ENCODE measurements at places on chromosomes 1 and 21.
A peak's percentile ranks its signal among the peaks of the same experiment; 100 is the strongest.

DNA sequence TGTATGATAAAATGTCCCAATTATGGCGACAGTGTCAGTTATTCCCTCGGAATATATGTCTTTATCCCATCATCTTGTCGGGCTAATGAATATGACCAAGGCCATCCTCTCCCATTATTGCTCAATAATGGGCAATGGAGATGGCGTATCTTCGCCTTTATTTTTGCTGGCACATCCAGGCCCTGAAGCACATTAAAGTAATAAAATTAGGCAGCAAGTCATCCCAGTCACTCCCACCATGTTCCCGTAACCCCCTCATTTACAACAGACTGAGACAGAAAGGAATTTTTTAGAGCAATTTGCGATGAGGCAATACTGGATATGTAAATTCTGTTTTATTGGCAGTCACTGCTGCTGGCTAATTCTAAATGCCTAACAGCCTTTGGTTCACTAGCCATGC, 35.3 kb downstream of the CLIC6 start:
- peak; percentile 38 for DNase-seq
- no peak overlapping the region for H3K4me3 ChIP-seq
- H3K27me3 ChIP-seq, result no peaks in the 10 kb centered on the region

DNA sequence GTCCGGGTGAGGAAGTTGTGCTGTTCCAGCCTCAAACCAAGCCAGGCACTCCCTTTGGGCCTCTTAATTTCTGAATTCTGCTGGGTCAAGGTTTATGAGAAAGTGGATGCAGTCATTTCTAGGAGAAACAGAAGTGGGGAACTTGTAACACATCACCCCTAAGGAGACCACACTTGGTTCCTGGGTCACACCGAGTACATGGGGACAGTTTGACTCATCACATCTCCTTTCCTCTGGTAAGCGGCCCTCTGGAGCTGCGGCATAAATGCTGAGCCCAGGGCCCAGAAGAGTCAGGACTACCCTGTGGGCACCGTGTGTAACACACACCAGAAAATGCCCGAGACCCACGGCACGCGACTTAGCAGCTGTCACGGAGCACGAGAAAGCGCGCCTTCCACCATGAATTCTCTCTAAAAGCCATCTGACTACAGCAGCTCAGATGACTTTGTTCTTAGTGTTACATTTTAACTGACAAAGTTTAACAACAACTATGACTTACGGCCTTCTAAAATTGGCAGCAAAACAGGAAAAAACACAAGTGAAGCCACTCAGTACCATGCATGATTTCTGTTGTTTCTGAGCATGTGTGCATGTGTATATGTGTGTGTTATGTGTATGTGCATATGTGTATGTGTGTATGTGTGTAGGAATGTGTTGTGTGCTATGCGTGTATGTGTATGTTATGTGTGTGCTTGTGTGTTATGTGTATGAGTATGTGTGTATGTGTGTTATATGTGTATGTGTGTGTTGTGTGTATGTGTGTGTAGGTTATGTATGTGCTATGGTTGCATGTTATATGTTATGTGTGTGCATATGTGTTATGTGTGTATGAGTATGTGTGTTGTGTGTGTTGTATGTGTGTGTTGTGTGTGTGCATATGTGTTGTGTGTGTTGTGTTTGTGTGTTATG, 50.8 kb downstream of the TOMM20 start:
- H3K4me3 ChIP-seq, result no peak overlapping the region
- H3K27ac ChIP-seq, result peak overlapping the region; percentile 86
- DNase-seq, result no peak
- no peaks in the 10 kb centered on the region for H3K36me3 ChIP-seq
- H3K27me3 ChIP-seq, result no peaks in the 10 kb centered on the region

DNA sequence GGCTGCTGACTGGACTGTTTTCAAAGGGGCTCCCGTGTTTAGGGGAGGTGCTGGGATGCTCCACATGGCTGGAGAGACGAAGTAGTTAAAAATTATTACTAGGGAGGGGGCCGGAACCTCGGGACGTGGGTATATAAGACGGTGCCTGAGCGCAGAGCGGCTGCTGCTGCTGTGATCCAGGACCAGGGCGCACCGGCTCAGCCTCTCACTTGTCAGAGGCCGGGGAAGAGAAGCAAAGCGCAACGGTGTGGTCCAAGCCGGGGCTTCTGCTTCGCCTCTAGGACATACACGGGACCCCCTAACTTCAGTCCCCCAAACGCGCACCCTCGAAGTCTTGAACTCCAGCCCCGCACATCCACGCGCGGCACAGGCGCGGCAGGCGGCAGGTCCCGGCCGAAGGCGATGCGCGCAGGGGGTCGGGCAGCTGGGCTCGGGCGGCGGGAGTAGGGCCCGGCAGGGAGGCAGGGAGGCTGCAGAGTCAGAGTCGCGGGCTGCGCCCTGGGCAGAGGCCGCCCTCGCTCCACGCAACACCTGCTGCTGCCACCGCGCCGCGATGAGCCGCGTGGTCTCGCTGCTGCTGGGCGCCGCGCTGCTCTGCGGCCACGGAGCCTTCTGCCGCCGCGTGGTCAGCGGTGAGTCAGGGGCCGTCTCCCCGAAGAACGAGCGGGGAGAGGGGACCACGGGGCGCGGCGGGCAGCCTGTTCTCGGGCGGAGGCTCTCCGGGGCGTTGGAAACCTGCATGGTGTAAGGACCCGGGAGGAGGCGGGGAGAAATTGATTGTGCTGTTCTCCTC, at the start of gene CHODL:
TSS of gene CHODL (plus strand) at position 163 of the 793 bp plus-strand sequence. CDS start at position 554, 391 bp downstream.
- peak within 1 kb of the TSS; percentile 11 for H3K4me3 ChIP-seq
- peaks cover 19% of the 10 kb centered on the region for H3K4me1 ChIP-seq
- no peak within 1 kb of the TSS for H3K27ac ChIP-seq
- H3K36me3 ChIP-seq, result no peaks in the 10 kb centered on the region
- DNase-seq, result no peak

DNA sequence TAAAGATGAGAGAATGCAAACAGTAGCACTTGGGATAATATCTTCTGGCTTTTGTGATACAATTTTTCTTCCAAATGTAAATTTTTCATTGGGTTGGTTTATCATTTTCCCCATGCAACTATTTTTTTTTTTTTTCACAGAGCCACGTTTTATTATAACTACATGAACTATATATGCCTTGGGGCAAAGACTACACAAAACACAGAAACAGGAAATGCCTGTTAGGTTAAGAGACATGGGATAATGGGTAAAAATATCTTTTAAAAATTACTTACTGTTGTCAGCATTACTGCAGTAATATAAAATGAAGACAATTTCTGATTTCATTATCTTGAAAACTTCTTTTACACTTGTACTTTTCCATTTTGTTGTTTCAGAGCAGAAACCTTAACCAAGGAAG, 74.6 kb downstream of the DISP1 start:
- no peak overlapping the region for H3K4me3 ChIP-seq
- DNase-seq, result no peak
- no peaks in the 10 kb centered on the region for H3K27me3 ChIP-seq
- H3K27ac ChIP-seq, result no peak overlapping the region
- peaks cover 16% of the 10 kb centered on the region for H3K36me3 ChIP-seq

DNA sequence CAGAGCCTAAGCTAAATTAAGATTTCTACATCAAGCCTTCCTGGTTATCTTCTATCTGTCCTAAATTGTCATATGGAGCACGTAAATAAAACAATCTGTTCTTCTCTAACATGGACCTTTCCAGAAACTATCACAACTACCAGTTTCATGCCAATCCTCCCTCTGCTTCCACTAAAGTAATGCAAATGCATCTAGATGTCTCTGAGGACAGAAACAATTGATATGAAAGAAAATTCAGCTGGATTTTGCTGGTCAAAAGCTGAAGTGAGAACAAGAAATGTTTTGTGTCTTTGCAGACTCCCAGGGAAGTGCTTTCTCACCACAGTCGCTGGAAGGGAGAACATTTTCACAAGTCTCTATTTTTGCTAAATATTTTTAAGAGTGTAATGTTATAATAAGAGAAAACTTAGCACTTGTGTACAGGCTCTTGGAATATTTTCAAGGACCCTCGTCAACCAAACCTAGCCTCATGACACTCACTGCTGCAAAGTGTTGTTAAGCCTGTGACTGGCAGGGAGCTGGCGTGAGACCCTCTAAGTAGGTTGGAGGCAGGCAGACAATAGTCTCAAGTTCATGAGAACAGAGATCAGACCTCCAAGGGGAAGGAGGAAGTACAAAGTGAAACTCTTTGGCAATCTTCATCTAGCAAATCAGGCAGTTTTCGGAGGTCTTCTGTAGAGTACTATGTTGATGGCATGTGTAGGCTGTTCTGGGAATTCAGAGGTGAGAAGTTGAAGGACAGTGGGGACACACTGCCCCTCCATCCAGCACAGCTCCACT, 38.8 kb downstream of the DNASE2B start:
- no peak overlapping the region for H3K4me3 ChIP-seq
- no peaks in the 10 kb centered on the region for H3K27me3 ChIP-seq
- peak overlapping the region; percentile 44 for H3K27ac ChIP-seq

DNA sequence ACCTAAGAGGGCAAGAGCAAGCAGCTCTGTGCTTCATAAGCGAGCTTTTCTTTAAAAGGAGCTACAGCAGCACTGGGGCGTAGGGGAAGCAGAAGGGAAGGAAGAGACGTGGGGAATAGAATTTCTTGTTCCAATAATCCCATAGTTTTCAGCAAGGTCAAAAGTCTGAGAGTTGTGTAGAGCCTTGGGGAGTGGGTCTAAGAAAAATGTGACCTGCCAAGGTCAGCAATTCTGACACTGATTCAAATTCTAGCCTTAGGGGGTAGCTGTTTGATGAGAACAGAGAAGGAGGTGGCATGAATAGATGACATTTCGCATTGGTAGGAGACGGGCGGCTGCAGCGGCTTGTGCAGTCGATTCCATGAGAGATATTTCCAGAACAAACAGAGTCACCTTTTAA, 22.4 kb downstream of the PRRX1 start:
- no peaks in the 10 kb centered on the region for H3K36me3 ChIP-seq
- H3K4me3 ChIP-seq, result no peak overlapping the region
- H3K27me3 ChIP-seq, result no peaks in the 10 kb centered on the region
- no peaks in the 10 kb centered on the region for H3K4me1 ChIP-seq
- no peak overlapping the region for H3K27ac ChIP-seq
- DNase-seq, result no peak

DNA sequence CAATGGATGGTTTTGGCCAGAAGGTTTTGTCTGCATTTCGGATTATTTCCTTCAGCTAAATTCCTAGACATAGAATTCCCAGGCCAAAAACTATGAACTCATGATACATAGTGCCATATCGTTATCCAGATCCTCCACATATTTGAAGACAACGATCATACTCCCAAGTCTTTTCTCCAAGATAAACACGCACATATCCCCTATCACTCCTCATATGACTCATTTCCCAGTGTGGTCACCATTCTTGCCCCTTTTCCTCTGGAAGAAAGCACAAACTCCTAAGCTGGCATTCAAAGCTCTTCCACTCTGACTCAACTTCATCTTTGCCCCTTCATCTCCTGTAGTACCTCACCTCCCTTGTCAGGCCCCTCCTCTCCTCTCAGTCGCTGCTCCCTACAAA, 277.6 kb downstream of the PLPP3 start:
- H3K36me3 ChIP-seq, result no peaks in the 10 kb centered on the region
- no peak for DNase-seq
- no peaks in the 10 kb centered on the region for H3K27me3 ChIP-seq
- no peak overlapping the region for H3K4me3 ChIP-seq

DNA sequence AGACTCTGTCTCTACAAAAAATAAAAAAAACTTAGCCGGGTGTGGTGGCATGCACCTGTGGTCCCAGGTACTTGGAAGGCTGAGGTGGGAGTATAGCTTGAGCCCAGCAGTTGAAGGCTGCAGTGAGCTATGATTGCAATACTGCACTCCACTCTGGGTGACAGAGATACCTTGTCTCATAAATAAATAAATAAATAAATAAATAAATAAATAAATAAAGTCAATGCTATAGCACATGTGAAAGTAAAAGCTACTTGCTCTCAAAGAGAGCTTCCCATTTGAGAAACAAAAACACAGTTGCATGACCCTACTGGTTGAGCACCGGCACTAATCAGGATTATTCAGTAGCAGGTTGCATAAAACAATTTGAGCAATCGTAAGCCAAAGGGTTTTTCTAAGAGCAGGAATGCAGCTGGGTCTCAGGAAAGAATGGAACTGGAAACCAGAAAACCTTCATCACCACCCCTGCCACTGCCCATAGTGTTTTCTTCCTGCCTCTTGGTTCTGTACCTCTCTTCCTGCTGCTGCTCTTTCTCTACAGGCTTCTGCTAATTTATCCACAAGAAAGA, 29.3 kb upstream of the DNAH14 start:
- DNase-seq, result no peak
- H3K4me1 ChIP-seq, result no peaks in the 10 kb centered on the region
- H3K27ac ChIP-seq, result no peak overlapping the region
- no peaks in the 10 kb centered on the region for H3K36me3 ChIP-seq

DNA sequence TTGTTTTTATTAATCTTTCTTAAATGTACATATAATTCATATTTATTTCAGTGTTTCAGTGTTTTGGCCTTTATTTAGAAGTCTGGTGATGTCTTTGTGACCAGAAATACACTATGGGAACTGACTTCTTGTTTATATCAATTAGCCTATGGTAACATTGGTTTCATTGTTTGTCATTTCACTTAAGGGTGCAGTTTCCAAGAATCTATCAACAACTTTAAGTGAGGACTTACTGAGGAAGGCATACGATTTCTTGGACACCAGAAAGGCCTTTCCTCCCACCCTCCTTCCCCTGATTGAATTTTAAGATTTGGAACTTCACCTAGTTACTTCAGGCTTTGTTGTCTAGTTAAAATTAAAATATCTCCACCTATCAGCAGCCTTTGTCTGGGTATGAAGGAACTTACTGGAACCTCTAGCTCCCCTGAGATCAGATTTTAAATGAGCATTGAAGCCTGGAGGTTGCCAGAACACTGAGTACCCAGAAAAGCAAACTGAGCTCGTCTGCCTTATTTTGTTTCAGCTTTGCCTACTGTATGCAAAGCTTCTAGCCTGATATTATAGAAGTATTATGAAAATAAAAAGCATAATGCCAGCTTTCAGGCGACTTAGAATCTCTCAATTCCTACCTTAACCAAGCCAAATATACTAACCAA, 34.2 kb downstream of the HLCS start:
- H3K27ac ChIP-seq, result no peak overlapping the region
- H3K36me3 ChIP-seq, result no peaks in the 10 kb centered on the region
- no peak overlapping the region for H3K4me3 ChIP-seq
- no peaks in the 10 kb centered on the region for H3K4me1 ChIP-seq
- no peaks in the 10 kb centered on the region for H3K27me3 ChIP-seq
- DNase-seq, result no peak

DNA sequence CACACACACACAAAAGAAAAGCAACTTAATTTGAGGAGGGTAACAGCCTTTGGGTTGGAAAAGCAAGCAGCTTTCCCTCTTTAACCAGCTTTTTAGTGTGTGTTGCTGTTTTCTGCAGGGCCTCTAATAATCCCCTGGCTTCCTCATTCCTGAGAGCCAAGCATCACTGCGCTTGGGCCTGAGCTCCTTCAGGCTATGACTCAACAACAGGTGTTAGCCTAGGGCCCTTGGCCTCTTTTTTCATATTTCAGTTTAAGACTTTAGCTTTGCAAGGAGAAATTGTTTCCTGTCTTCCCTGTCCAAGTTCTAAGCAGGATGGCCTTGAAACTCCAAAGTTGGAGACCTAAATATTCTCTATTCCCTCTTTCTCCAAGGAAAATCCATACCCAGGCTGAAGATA, 26.2 kb upstream of the SNX27 start:
- H3K4me1 ChIP-seq, result no peaks in the 10 kb centered on the region
- DNase-seq, result no peak
- peaks cover 12% of the 10 kb centered on the region for H3K36me3 ChIP-seq
- H3K27ac ChIP-seq, result no peak overlapping the region

All from tibial nerve (tissue), 4 donors.